NCI-H526 treated with DMSO at 0.1 percent for 48 hours (cell line): ENCODE measurements at places on chromosomes 7 and 10.

GRCh38 chr10:11598712-11599397, 12.6 kb downstream of the USP6NL start:
- DNase-seq = no peak

DNA sequence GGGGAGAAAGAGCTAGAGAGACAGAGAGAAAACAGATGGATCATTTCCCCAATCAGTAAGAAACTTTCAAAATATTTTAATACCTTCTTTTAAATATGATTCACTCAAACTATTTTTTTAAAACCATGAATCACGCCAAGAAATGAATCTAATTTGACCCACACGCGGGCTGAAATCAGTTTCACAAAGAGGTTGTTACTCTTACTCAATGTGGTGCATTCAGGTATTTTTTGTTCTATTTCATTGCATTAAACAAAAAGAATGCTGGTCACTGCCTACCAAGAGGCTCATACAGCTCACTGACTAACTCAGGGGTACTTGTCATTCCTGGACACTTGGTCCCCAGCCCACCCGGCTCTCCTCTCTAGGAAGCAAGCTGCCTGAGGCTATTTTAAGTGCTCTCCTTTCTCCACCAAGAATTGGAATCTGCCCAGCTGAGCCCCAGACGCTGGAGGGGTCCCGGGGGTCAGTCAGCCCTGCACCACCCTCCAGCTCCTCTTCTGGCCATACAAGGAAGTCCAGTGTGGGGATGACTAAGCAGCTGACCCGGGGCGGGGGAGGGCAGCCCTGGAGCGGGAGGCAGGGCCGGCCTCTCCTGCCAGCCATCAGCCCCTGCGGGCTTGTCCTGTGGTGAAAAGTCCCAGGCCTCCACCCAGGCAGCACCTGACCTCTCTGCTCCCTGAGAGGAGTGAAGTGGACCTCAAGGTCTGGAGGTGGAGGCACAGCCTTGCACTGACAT, 21.7 kb upstream of the PFKP start:
- no peak for DNase-seq

- no peak for DNase-seq
Observed at GRCh38 chr7:1559626-1560590, 3.9 kb upstream of the TMEM184A start.

GRCh38 chr10:110017907-110018306, 10.1 kb downstream of the ADD3 start:
- DNase-seq = no peak

DNA sequence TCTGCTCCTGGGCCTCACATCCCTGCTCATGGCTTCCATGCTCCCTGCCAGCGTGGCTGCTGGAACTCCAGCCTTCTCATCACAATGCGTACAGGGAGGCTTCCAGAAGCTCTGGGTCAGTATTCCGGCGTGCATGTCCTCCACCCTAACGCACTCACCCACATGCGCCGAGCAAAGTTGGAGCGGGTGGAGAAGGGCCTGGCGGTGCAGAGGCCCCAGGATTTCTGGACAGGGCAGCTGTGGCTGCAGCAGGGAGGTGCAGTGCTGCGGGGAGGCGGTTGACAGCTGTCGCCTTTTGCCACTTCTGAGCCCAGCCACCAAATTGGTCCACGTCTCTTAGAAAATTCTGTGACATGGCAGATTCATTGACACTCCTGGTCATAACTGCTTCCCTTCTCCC, 33.6 kb upstream of the FAM20C start:
- DNase-seq = no peak
